ENCODE measurements at places on chromosomes 1 and 21.

- no peak for DNase-seq
These were observed 69.7 kb upstream of the ADAM30 start for GRCh38 chr1:119966020-119966419.

GRCh38 chr21:15367061-15367626 lies 302.3 kb upstream of the NRIP1 start:
- no peak for DNase-seq

DNA sequence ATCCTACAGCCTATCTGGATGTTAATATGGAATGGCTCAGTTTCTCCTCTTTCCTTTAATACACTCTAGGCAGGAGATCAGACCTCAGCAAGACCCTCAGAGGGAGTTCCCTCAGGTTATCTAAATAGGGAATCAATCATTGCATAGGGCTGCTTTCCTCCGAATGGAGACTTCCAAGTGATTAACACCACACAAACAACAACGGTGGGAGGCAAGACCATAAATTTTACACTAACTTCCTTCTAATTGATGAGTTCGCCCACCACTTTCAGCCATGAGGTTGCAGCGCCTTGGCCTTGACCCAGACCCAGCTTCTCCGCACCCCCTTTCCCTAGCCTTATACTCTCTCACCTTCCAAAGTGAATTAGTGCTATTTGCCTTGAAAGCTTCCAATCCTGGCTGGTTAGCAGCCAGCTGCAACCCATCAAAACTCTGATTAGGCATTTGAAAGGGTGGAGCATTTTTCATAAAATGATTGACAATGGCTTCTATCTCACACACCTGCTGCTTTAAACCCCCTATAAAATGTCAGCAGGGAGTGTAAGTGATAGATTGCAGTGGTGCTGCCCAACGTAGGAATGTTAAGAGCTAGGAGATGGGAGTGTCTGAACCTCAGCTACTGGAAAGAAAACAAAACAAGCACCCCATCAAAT lies 534.9 kb upstream of the USP24 start:
- DNase-seq = no peak

DNA sequence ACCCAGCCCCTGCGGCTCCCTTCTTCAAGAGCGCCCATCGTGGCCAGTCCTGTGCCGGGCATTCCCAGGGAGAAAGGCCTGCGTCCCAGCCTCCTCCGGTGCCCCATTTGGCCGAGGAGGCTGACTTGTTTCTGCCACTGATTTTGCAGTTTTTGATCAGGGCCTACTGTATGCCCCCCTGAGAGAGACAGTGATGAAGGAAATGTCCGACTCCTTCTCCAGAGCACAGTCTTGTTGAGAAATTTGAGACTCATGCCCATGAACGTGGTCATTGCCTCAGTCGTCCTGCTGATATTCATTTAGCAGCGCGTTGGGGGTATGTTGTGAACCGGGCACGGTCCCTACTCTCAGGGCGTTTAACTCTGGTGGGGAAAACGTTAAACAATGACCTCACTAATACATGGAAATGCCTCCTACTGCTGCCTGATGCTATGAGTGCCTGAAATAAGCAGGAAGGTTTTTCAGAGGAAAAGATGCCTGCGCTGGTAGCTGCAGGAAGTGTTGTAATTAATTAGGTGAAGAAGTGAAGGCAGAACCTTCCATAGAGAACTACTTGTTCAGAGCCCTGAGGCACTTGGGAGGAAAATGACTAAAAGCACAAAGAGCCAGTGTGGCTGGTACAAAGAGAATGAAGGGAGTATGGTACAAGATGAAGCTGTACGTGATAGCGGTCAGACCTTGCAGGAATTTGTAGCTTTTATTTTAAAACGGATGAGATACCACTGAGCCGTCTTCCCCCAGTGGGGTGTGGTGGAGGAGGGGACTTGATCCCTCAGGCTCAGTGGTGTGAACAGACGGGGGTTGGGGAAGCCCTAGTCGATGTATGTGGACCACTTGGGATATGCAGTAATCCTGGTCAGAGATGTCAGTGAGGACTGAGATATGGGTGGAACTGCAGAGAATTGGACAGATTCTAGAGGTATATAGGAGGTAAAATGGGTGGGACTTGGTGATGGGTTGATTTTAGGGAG lies 730 bp downstream of the ZCCHC17 start:
- no peak for DNase-seq

DNA sequence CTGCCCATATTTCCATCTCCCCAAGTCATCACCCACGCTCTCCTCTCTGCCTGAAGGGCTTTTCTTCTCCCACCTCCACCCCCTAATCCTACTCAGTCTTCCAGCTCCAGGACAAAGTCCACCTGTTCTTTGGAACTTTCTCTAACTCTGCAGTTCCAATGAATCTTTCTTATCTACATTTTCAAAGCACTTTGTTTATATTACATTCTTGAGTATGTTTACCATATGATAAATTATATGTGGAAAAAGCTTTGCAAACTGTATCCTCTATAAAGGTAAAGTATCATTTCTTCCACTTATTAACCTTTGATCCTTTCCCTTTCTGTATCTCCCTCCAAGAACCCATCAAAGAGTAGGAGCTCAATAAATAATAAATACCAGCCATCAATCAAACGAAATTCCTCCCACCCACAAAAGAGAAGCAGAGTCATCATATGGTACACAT lies 39.7 kb downstream of the TTC13 start:
- DNase-seq = no peak

- DNase-seq = no peak
These were observed 34.1 kb downstream of the EXTL2 start for GRCh38 chr1:100860397-100860991.

- no peak for DNase-seq
These were observed 1600.6 kb downstream of the PLA2G4A start for GRCh38 chr1:188429386-188429785.

GRCh38 chr1:158189624-158190023 lies 8.9 kb downstream of the CD1D start:
- DNase-seq = no peak

DNA sequence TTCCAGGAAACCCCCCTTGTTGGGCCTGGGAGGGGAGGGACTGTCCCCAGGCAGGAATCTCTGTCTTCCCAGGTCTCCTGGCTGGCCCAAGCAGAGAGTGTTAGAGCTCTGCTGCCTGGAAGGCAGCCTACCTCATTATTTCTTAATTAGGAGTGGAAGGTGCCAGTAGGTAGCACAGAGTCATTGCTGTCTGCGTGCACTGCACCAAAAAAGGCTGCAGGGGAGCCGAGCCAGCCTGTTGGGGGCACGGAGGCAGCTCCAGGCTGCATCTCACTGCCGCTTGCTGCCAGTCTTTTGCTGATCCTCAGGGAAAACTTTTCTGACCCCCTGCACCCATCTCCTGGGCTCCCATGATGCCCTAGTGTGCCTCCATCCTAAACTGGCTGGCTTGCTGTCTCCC lies 58.1 kb downstream of the LRRN2 start:
- no peak for DNase-seq

DNA sequence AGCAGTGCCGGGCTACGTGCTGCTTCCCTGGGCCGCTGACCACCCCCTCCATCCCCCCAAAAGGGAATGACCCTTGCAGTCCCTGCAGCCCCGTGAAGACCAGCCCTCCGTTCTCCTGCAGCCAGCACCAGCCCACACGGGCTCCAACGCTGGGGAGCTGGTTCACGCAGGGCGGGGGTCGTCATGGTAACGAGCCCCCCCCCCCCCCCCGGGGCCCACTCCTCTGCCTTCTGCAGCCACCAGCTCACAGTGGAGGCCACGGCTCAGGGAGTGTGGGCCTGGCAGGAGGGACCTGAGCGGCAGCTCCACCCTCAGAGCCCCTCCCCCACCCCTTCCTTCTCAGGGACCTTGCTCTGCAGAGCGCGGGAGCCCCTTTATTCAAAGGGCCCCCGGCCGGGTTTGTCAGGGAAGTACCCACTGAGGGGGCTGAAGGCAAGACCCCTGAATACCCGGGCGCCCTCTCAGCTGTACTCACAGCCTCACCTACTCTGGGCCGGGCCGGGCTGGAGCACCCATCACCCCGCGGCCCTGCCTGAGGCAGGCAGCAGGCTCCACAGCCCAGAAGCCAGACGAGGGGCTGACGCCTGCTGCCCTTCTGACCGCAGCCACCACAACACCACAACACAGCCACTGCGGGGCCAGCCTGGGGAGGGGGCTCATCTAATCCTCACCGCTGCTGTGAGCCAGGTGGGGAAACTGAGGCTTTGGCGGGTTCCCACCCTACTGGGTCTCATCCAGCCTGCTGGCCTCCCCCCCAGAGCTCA lies 12.6 kb downstream of the MEGF6 start:
- DNase-seq = no peak

- no peak for DNase-seq
These were observed 16.4 kb downstream of the KNCN start for GRCh38 chr1:46535063-46535462.

GRCh38 chr1:160806784-160807183 lies 10.8 kb downstream of the LY9 start:
- DNase-seq = no peak

DNA sequence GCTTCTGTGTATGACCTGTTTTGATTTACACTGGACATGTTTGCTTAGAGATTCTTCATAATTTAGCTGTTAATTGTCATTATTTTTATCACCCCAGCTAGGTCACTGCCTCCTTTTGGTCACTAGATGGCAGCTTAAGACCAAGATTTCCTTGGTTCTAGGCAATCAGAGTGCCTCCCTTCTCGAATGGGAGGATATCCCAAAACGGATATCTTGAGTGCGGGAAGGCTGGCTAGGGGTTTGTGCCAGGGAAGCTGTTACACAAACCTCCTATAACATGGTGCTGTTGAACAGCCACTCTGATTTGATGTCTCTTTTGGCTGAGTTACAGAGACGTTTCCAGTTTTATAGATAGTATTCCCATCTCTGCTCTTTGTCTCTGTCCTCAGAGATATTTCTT lies 283.5 kb downstream of the S1PR1 start:
- no peak for DNase-seq

DNA sequence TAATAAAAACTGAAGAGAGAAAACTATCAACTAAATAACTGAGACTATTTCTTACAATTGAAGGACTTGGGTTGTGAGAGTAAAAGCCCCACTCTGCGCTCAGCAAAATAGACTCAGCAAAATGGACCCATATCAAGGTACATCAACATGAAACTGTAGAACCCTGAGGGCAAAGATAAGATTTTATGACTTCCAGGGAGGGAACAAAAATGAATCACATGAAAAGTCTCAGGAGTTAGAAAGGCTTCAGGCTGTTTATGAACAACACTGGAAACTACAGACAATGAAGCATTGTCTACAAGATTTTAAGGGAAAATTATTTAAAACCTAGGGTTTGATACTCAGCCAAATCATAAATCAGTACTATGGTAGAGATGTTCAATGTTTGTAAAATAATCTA lies 434.3 kb downstream of the PTPRC start:
- no peak for DNase-seq

GRCh38 chr1:9836632-9836960 lies 12.8 kb upstream of the CLSTN1 start:
- DNase-seq = no peak

- no peak for DNase-seq
These were observed 55.4 kb downstream of the OPTC start for GRCh38 chr1:203549309-203549708.

DNA sequence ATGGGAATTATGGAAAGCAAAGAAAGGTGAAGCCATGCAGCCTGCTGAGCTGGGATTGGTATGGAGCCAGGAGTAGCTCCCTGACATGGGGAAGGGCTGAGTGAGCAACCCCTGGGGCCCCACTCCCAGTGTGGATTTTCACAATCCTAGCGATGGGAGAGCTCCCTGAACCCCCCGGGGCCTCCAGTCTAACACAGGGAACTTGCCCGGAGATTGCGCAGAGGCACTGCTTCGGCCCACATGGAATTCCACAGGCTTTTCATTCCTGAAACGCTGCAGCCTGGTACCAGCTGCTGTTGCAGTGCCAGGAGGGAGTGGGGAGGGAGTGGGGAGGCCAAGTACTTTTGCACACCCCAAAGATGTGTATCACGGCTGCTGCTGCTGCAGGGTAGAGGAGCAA lies 110.4 kb upstream of the C21orf91 start:
- no peak for DNase-seq

- DNase-seq = no peak
These were observed 48.1 kb upstream of the ANGPTL1 start for GRCh38 chr1:178918955-178919354.

- no peak for DNase-seq
These were observed 607.9 kb upstream of the TMPRSS15 start for GRCh38 chr21:19011451-19011850.

DNA sequence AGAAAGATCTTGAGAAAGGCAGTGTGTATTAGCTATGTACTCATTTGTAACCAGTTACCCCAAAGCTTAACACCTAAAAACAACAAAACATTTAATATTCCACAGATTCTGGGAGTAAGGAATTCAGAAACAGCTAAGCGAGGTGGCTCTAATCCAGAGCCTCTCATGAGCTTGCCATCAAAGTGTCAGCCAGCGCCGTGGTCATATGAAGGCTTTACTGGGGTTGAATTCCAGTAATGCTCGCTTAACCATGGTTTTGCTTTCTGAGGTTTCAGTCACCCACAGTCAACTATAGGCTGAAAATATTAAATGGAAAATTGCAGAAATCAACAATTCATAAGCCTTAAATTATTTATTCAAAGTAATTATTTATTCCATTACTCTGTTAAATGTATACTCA lies 101.8 kb downstream of the CLIC6 start:
- DNase-seq = no peak

DNA sequence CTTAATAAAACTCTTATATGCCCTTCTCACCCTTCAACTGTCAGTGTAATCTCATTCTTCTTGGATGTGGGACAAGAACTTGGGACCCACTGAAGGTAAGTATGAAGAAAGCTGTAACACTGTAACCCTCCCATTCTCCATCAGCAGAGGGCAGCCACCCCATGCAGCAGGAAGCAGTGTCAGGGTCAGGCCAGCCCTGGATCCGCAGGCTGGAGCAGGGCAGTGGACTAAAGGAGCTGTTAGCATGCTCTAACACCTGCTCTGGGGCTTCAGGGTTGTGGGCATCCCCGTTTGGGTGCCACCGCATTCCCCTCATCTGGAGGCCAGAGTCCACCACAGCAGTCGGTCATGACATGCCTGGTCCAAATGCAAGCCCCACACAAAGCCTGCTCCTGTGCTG lies 156.5 kb downstream of the HIVEP3 start:
- no peak for DNase-seq

GRCh38 chr1:112651205-112651604 lies 23.3 kb upstream of the MOV10 start:
- DNase-seq = no peak

DNA sequence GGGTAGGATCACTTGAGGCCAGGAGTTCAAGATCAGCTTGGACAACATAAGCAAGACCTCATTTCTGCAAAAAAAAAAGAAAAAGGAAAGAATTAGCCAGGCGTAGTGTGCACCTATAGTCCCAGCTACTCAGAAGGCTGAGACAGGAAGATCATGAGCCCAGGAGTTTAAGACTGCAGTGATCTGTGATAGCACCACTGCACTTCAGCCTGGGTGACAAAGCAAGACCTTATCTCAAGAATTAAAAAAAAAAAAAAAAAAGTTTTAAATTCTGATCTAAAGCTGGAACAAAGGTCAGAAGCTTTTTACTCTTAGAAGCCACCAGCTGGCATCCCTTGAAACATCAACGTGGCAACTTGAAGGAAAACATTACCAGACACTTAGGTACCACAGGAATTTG lies 45.3 kb downstream of the HENMT1 start:
- no peak for DNase-seq

- no peak for DNase-seq
These were observed 97.3 kb upstream of the PAXBP1 start for GRCh38 chr21:32868631-32869454.

All from thoracic aorta (tissue), 2 donors.